Natural killer cell treated with Interleukin-12 subunit alpha and Interleukin-12 subunit beta and Interleukin-15 and Interleukin-18, amount 100 ng/mL, for 72 hours (primary cell): ENCODE measurements at places on chromosomes 6 and 20. TPM values are rescaled to one million over a fixed set of nuclear protein-coding genes. Genes with fewer than 3 reads are reported as not detected.

Gene NRSN2
- 3.6 TPM for total RNA-seq

Gene MCCD1
- total RNA-seq = not detected

Gene EDN3
- not detected for total RNA-seq

Gene LPA
- not detected for total RNA-seq

Gene R3HDML
- not detected for total RNA-seq

Gene SUMO4
- 23.2 TPM for total RNA-seq

Gene ULBP1
- total RNA-seq = 0.31 TPM

Gene EDN1
- not detected for total RNA-seq

Gene BPHL
- 7.3 TPM for total RNA-seq

Gene MUC22
- total RNA-seq = not detected

Gene FHL5
- not detected for total RNA-seq

Gene VWA7
- 2.1 TPM for total RNA-seq

Gene SEC23B
- 123 TPM for total RNA-seq

Gene IP6K3
- total RNA-seq = not detected

Gene CST4
- total RNA-seq = not detected

Gene BPIFA1
- not detected for total RNA-seq

Gene SLC22A16
- not detected for total RNA-seq

Gene L3MBTL1
- 7.0 TPM for total RNA-seq

Gene MEP1A
- not detected for total RNA-seq

Gene GSTA1
- not detected for total RNA-seq

Gene PDE7B
- total RNA-seq = 0.14 TPM

Gene HLA-DRB5
- total RNA-seq = 15.9 TPM

Gene LY6G6D
- not detected for total RNA-seq
